GM04503 (cell line): ENCODE measurements at places on chromosomes 1 and 21.

DNA sequence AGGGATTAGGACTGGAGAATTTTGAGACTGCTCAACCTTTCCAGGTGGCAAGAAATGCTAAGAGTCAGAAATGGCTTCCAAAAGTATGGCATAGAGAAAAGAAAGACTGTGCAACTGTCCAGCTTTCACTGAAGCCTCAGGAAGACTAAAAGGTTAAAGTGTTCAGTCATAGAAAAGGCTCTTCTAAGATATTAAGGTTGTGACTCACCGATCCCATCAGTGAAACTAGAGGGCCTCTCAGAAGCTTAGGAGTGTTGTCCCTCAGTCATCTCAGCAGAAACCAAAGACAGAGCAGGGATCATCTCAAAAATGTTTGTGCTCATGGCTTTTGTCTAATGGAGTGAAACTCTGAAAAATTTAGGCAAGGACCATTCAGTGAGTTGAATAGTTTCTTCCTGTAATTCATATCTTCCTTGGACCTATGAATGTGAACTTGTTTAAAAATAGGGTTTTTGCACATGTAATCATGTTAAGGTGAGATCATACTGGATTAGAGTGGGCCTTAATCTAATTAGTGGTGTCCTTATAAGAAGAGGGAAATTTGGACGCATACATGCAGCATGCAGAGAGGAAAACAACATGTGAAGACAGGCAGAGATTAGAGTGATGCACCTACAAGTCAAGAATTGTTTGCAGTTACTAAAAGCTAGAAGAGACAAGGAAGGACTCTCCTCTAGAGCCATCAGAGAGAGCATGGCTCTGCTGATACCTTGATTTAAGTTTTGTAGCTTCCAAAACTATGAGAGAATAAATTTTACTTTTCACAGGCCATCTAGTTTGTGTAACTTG lies 71.3 kb downstream of the RPE65 start:
- no peak for DNase-seq

DNA sequence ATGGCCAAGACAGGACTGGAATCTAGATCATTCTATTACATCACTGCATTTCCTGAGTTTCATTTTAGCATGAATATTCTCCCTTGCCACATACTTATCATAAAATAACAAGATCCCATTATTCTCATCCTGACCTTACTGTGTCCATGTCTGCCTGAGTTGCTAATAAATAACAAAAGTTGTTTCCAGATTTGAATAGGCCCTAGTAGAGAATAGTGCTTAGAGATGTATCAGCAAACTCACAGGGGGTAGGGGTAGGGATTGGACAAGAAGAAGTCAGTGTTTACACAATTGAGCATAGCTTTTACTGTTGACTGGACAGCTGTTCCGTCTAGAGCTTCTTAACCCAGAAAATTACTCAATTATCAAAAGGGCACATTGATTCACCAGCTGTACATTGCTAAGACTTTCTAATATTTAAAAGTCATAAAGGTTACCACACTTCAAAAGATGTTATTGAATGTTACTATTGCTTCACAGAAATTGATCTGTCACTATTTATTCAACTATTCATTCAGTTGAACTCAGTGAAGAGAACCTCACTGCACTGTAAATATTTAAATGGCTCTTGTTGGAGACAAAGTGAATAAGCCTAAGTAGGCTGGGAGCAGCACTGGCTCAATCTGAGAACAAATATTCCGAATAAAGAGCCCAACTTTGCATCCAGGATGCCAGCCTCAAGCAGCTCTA lies 121.9 kb downstream of the NRIP1 start:
- no peak for DNase-seq

GRCh38 chr1:95171270-95172245 lies 54.4 kb downstream of the TLCD4 start:
- no peak for DNase-seq

- DNase-seq, result no peak
Observed at GRCh38 chr21:16034446-16035190, 304.8 kb downstream of the USP25 start.

DNA sequence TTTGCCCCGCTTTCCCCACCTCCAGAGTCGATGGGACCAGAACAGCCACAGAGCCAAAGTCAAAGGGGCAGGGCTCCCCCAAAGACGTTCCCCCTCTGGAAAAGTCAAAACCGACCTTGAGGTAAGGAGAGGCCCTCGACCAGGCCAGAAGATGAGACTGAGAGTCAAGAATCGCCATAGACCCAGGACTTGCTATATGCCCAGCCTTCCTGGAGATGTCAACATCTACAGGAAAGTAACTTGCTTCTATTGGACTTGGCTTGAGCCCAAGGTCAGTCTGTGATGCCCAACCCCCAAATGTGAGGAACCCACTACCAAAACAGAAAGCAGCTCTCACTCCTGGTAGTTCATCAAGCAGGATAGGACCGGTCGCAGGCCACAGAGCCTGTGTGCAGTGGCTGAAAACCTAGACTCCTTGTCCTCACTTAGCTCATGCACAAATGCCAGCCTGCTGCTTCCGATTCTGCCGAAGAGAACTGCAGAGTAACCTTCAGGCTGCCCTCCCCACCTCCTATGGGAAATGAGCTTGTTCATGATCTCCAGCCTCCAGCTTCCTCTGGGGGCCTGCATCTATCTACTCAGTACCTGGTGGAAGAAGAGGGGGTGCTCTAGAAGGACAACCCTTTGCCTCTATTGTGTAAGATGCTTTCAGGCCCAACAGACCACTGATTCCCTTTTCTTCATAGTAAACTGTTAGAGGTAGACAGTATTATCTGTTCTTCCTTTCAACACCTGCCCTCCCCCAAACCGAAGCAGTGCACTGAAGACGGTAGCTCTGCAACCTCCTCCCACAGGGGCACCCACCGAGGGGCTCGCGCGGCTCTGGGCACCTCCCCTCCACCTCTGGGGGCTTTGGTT lies 1.4 kb downstream of the ACOT7 start:
- DNase-seq, result no peak

DNA sequence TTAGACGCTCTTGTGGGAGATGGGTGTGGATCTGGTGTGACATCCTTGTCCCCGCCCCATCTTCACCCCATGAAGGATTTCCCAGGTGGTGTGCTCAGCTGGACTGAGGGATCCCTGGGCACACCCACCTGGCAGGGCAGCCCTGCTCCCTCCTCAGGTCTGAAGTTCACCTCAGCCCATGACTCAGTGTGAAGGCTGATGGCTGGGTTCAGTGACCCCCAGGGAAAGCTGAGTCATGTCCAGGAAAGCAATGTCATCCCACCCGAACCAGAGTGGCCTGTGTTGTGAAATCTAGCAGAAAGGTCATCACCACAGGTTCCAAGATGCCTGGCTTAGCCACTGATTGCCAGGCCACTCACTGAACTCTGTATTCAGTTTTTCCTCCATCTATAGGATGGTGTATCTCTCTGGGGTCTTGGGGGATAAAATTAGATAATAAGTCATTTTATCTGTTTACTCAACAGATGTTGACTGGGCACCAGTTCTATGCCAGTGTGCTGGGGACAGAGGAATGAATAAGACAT lies 97.7 kb upstream of the JUN start:
- DNase-seq, result peak; percentile 59

DNA sequence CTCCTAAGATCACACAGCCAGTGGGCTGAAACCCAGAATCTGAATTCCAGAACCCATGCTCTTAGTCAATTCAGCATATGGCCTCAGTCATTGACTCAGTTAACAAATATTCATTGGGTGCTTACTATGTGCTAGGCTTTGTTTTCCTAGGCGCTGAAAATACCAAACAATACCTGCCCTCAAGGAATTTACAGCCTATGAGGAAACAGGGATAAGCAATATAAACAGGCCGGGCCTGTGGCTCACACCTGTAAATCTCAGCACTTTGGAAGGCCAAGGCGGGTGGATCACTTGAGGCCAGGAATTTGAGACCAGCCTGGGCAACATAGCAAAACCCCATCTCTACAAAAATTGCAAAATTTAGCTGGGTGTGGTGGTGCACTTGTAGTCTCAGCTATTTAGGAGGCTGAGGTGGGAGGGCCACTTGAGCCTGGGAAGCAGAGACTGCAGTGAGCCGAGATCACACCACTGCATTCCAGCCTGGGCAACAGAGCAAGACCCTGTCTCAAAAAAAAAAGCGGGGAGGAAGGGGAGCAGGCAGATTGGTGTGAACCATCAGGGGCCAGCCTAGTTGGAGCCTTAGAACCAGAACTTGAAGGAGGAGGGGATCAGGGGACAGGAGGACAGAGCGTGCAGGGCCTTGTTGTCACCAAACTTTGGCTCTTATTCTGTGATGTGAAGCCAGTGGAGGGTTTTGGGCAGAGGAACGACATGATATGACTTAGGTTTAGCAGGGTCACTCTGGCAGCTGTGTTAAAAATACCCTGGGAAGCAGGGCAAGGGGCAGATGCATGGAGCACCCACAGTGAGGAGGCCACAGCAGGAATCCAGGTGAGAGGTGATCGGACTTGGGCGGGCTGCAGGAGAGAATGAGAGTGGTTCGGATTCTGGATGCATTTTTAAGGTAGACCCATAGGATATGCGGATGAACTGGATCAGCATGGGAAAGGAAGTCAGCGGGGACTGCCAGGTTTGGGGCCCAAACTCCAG lies 5.8 kb downstream of the TINAGL1 start:
- no peak for DNase-seq

GRCh38 chr21:44557491-44558328 lies 885 bp downstream of the KRTAP10-3 start:
- no peak for DNase-seq

DNA sequence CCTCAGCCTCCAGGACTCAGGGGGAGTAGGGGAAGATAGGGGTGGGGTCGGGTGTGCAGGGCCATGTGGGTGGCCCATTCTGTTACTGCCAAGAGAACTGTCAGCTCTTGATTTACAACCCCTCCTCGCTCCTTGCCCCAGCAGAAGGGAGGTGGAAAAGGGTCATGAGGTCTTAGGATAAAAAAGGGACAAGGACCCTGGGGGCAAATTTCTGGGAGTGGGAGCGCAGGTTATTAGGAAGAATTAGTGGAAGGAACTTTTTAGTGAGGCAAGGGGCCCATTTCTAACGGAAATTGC lies 812 bp downstream of the FAM110D start:
- no peak for DNase-seq

DNA sequence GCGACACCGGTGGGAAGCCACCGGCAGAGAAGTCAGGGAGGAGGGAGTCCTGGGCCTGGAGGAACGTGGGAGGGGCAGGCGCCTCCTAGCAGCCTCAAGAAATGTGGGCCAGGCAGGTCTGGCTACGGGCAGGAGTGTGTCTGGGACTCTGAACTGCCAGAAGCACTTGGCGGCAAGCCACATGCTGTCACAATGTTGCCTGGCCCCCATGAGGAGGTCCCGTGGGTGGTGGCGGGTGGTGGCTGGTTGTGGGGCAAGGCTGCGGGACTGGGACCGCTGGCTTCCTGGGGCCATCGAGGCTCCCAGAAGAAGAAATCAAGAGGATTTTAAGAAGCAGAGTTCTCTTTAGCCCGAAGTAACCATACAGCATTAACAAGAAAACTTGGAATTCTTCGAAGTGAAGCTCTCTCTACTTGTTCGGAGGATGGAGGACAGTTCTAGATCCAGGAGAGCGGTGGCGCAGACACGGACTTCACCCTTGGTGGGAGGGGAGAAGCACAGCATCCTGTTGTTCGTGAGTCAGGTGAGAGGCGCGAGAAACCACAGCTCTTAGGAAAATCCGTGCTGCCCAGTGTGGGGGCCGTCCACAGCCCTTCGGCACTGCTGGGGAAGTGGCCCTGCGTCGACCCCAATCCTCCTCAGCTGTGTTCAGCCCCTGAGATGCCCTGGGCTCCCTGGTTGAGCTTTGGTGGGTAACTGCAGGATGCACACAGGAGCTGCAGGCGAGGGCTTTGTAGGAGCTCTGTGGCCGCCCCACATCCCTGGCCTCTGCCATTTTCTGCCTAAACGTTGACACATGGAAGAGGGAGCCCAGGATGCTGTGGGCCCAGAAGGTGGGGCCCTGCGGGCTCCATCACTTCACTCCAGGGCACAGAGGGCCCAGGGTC lies 12.4 kb downstream of the SKI start:
- no peak for DNase-seq

DNA sequence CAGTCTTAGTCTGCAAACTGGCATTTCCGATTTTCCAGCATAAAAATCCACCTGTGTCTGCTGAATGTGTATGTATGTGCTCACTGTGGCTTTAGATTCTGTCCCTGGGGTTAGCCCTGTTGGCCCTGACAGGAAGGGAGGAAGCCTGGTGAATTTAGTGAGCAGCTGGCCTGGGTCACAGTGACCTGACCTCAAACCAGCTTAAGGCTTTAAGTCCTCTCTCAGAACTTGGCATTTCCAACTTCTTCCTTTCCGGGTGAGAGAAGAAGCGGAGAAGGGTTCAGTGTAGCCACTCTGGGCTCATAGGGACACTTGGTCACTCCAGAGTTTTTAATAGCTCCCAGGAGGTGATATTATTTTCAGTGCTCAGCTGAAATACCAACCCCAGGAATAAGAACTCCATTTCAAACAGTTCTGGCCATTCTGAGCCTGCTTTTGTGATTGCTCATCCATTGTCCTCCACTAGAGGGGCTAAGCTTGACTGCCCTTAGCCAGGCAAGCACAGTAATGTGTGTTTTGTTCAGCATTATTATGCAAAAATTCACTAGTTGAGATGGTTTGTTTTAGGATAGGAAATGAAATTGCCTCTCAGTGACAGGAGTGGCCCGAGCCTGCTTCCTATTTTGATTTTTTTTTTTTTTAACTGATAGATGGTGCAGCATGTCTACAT lies 2.5 kb upstream of the OLFML3 start:
- DNase-seq, result no peak

DNA sequence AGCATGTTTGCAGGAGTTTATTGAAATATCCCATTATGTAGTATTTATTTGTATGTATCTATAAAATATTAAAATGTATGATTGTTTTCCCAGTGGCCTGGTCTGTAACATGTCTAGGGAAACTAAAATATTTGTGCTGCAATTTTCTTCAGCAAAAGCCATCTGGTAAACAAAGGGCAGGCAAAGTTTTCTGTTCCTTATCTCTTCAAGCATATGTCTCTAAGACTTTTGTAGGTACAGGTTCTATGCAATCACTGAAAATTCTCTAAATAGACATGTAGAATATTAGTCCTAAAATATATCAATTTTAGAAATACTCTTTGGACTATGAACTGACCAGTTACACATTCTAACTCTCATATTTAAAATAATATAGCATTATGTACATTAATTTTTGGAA lies 585.8 kb upstream of the RGS18 start:
- DNase-seq, result no peak

GRCh38 chr1:224828691-224829090 lies 100.8 kb upstream of the DNAH14 start:
- peak; percentile 39 for DNase-seq

GRCh38 chr1:83006271-83006670 lies 992.7 kb downstream of the TTLL7 start:
- DNase-seq, result no peak

- DNase-seq, result no peak
Observed at GRCh38 chr1:59295618-59296017, 1.3 kb upstream of the FGGY start.

DNA sequence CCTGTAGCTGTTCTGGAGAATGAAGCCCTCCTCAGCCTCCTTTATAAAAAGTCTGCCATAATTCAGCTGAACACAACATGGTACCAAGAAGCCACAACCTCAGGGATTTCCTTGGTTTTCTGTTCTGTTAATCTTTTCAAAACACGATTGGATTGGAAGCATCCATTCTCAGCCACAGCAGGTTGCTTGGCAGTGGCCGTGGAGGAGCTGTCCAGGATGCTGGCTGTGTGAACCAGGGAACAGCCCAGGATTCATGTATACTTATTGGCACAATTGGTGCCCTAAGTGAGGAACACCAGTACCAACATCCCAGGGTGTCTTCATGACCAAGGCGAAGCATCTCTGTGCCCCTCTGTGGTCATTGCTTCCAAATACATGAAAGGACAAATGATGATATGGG lies 393.5 kb downstream of the CAMTA1 start:
- no peak for DNase-seq
